SK-MEL-5 (cell line): ENCODE measurements at places on chromosomes 11 and 22. TPM values are rescaled to one million over a fixed set of nuclear protein-coding genes. Genes with fewer than 3 reads are reported as not detected.

Gene OR52I1
- not detected in 2 replicates for total RNA-seq

Gene PKNOX2
- 1.4 and 1.6 TPM in 2 replicates for total RNA-seq

Gene CARD10
- 2.0 and 3.1 TPM in 2 replicates for total RNA-seq

Gene MPPED1
- 0.03 and 0.08 TPM in 2 replicates for total RNA-seq

Gene ARHGEF17
- total RNA-seq, result 1.1 and 1.5 TPM in 2 replicates

Gene TBX10
- total RNA-seq, result not detected in 2 replicates

DNA sequence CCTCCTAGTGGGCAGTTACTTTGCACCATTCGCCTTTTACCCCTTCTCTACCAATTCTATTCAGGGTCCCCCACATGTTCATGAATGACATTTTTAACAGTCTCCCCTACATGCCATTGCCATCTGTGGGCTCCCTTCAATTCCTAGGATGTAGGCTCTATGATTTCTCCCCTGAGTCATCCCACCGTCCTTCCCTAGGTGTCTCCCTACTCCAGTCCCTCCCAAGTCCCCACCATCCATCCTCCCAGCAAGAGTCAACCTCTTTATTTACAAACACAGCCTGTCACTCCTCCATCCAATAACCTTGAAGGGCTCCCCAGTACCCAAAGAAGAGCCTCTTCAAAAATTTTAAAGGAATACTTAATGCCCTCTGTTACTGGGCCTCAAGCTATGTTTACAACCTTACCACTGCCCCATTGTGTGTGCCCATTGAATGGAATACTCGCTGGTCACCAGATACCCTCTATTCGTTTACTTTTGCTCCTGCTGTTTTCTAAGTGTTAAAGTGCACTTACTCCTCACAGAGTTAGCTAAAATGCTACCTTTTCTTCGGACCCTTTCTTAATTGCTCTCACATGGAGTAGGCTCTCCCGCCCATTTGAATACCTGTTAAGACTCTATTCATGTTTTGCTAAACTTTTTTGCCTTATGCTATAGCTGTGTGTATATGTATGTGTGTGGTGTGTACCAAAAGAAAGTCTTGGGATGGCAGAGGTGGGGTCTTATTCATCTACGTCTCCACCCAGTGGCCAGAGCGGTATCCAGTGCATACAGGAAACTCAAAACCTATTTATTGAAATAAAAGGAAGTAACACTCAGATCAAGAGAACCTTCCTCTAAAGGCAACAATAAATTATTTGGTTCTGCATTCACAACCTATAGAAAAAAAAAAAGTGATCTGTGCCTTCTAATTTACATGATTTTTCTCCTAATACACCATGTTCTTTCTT lies 235.8 kb upstream of the CCDC90B start:
- DNase-seq, result peak; percentile 21

DNA sequence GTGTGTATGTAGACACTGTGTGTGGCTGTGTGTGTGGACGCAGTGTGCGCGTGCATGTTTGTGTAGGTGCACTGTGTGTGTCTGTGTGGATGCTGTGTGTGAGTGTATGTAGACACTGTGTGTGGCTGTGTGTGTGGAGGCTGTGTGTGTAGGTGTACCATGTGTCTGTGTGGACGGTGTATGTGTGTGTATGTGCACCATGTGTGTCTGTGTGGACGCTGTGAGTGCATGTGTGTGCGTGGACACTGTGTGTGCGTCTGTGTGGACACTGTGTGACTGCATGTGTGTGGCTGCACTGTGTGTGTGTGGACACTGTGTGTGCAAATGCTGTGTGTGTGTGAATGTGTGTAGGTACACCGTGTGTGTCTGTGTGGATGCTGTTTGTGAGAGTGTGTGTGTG lies 10.3 kb downstream of the TRPM5 start:
- DNase-seq, result no peak

DNA sequence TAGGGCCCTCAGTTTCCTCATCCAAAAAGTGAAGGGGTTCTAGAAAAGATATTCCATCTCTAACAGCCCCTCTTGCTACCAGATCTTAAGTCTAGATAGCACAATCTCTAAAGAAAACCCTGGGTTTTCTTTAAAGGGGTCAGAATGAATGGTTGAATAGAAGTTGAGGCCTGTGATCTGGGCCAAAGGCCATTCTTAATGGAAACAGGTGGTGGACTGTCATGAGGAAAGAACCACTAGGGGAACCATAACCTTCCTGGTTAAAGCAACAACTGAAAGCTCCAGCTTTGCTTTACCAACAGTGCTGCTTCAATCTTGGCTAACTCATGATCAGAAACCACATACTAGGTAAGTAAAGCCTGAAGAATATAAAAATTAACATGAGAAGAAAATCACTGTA lies 1.8 kb downstream of the CELF1 start:
- DNase-seq, result peak; percentile 67

GRCh38 chr22:35582861-35583670 lies 34.1 kb downstream of the MB start:
- DNase-seq, result peak; percentile 75

DNA sequence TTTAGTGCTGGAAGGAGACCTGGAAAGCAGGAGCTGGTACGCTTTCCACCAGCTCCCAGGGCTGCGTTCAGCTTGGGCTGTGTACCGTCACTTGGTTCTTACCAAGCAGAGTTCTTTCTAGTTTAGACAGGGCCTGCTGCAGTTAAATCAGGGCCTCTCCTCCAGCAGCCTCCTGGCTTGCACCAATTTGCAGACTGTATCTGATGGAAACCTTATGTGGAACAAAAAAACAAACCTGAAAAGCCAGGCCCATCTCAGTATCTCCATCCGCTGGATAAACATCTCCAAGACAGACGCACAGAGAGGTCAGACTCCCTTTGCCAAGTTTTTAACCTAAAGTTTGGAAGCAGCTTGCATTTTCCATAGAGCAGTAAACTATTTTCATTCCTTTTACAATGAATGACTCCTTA lies 288.6 kb upstream of the SORL1-AS1 start:
- no peak for DNase-seq

GRCh38 chr11:120431633-120432032 lies 79.9 kb upstream of the GRIK4 start:
- peak; percentile 48 for DNase-seq

- peak; percentile 57 for DNase-seq
These were observed 483 bp upstream of the HYLS1 start for GRCh38 chr11:125886997-125887372.

- DNase-seq, result peak; percentile 36
These were observed 17.2 kb downstream of the DCHS1 start for GRCh38 chr11:6638429-6638828.

DNA sequence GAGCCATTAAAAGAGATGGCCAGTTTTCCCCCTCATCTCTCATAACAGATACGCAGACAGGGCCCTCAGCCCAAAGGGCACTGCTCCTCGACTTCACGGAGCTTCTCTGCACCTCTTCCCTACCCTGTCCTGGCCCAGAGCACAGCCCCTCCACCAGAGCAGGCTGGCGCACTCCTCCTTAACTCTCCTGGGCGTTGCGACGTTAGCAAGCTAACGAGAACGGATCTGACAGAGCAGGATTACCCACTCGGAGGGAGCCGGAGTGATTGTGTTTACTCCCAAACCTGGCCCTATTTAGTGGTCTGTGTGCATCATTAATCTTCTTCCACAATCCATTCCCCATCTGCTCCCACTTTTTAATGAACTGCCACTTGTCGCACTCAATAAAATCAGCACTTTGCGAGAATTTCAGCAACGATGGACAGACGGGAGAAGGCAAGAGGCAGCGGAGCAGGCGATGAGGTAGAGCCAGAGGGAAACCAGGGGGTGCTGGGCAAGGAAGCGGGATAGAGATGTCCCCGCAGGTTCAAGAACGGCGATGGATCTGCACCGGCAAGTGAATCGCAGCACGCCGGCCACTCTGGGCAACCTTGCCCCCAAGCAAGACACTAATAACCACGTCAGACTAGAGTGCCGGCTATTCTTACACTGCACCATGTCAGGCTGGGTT lies 159.4 kb downstream of the BUD13 start:
- DNase-seq, result no peak

DNA sequence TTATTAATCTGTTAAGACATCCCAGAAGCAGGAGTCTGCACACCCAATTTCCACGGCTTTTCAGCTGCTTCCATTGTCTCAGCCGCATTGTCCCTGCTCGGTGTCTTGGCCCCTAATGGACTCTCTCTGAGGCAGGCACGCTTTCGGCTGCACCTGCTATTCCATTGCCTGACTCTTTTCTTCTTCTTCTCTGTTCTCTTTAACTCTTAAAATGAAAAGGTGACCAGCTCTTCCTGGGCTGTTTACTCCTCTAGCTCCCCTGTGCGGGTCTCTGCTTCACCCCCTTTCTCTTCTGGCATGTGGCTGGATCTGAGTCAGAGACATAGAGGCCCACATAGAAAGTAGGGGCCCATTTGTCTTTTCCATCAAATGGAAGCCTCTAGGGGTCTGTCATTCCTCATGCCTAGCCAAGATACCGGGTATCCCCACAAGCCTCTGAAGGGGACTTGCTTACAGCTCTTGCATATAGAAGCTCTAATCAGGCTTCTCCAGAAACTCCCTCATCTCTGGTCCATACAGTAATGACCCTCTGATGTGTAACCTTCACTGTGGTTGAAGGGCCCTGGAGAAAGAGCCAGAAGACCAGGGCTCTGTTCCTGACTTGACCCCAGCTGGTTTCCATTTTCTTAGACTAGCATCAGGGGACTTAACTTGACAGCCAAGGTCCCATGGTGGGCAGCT lies 243.9 kb downstream of the ST3GAL4 start:
- no peak for DNase-seq

- DNase-seq, result peak; percentile 47
These were observed 91.0 kb downstream of the FEZ1 start for GRCh38 chr11:125404811-125405790.

DNA sequence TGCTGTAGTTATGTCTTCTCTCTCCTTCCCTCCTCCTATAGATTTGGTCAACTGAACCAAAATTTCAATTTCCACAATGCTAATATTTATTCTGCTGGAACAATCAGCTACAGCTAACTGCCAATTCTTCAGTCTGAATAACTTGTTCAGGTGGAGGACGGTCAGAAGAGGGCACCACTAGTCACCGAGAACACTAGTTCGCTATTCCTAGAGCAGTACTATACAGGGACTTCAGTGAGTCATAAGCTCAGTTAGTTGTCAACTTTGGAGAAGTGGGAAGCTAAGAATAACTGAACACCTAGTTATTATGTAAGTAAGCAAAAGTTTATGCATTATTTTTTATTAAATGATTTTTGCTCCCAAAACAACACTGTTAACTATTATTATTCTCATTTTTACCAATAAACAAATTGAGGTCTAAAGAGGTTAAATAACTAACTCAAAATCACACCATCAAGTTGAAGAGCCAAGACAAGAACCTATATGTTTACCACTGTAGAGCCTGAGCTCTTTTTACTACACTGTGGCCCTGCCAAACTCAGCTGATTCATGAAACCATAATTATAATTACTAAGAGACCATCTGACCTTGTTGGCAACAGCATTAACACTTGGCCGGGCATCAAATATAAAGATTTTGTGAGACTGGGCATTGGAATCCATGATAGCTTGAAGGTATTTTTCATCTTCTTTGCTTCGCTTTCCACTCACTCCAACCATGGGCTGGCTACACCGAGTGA lies 59.0 kb downstream of the CEP57 start:
- DNase-seq, result peak; percentile 71

- DNase-seq, result peak; percentile 62
These were observed 56.6 kb downstream of the LMO2 start for GRCh38 chr11:33835143-33835878.
